CD4-positive, alpha-beta T cell treated with Interleukin-6 for 4 hours (primary cell): ENCODE measurements at places on chromosomes 12 and 14.

- no peak for DNase-seq
These were observed 153.7 kb downstream of the ZFP36L1 start for GRCh38 chr14:68639000-68639757.

DNA sequence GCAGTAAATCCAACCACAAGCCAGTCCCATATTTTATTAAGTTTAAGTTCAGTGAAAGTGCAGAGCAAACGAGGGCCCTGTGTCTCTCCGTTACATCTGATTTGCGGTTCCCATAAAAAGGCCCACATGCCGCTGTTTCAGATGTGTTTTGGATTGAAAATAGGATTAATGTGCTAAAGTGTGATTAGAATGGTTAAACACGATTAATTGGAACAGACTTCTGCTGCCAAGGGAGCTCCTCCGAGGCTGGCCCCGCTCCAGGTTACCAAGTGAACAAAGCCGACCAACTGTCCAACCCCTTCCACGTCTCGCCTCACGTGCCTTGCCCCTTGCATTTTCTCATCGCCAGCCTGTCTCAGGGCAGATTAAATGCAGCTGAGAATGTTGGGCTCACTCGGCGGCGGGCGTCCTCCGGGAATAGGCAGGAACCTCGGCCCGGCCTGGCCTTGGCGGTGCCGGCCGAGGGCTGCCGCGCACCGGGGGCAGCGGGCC lies 166.5 kb upstream of the GSC start:
- DNase-seq: no peak

- DNase-seq: no peak
These were observed 24.6 kb upstream of the ITPR2 start for GRCh38 chr12:26857465-26858176.

- DNase-seq: no peak
These were observed 52.9 kb downstream of the EID3 start for GRCh38 chr12:104356231-104357115.

DNA sequence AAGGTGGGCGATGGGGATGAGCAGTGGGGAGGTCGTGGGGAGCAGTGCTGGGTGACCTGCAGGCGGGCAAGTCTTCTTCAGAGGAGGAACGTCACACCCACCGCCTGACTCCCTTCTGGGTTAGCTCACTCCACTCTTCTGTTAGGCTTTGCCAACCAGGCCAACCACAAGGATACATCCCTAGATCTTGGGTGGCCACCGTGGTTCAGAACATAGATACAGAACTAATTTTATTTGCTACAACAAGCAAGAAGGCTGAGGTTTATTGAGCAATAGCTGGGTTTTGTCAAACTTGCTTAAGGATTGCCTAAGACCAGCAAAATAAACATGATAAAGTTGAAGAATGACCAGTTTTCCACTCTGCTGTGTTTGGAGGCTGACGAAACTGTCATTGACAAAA lies 109.4 kb downstream of the DACT1 start:
- DNase-seq: no peak

DNA sequence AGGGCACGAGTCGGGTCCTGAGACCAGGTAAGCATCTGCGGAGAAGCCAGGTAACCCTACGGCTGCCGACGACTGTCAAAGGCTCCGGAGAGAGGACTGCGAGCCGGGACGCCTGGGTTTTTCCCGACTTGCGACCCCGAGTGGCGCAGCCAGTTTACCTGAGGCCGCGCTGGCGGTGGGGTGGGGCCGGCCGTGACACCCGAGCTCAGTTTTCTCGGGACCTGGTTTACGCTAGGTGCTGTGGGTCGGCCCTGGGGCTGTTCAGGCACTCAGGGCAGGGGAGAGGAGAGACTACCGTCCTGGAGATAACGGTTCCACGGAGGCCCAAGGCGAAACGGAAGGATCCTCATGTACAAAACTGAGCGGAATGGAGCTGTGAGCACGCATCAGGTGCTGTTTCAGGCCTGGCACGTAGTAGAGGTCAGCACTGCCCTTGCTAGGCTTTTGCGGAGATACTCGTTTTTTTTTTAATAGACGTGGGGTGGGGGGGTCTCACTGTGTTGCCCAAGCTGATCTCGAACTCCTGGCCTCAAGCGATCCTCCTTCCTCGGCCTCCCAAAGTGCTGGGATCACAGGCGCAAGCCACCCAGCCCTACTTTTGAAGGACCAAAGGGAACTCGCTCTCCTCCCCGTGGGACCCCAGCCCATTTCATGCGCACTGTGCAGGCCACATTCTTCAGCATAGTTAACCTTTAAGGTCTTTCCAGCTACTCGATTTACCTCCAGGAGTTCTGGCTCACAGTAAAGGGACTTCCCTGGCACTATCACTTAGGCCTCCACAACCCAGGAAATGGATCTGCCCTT lies 471 bp downstream of the MTRFR start:
- no peak for DNase-seq
